ENCODE measurements at places on chromosomes 3 and 15.

GRCh38 chr3:122934251-122934650 lies 93.3 kb downstream of the SEMA5B start:
- no peak for DNase-seq

GRCh38 chr15:79923079-79923514 lies 26.3 kb upstream of the MTHFS start:
- peak; percentile 25 for DNase-seq

- no peak for DNase-seq
Measured at GRCh38 chr3:166285001-166285400, 447.8 kb upstream of the BCHE start.

GRCh38 chr15:34986326-34986725 lies 1.8 kb downstream of the ZNF770 start:
- no peak for DNase-seq

GRCh38 chr15:27869697-27870281 lies 229.3 kb downstream of the OCA2 start:
- DNase-seq = no peak

GRCh38 chr3:45154641-45155147 lies 8.5 kb upstream of the CDCP1 start:
- DNase-seq = peak; percentile 73

DNA sequence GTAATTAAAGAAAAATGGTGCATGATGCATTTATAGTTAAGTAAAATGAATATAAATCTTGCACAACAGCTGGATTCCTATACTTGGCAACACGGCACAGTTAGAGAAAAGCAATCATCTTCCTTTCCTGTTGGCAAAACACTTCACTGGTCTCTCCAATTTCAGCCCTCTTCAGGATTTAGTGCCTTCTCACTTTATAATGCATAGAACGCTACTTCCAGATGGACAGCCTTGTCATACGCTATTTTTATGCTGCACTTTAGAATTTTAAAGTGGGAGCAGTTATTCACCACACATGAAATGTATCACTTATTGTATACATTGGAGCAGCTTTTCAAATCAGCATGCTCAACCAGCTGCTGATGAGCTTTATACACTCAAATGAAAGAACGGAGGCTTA lies 194.4 kb upstream of the GBE1 start:
- DNase-seq = no peak

DNA sequence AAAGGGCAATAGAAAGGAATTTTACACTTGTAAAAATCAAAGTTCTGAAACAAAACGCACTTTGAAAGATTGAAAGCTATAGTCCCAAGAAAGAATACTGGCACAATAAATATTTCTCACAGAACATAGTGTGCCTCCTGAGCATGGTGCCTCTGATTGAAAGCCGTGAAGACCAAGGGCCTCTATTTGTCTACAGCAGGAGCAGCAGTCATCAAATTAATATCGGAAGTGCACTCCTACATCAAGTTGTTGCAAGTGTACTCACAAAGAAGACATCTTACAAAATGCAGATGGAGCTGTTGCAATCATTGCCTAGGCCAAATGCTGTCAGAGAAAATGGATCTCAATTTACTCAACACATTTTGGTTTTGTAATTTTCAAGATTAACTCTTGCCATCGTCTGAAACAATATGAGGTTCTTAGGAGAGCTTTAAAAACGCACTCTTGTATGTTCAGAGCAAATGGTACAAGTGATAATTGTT lies 9.2 kb upstream of the WDR49 start:
- DNase-seq = no peak

- DNase-seq = no peak
Measured at GRCh38 chr15:66171841-66172240, 81.7 kb downstream of the MEGF11 start.

DNA sequence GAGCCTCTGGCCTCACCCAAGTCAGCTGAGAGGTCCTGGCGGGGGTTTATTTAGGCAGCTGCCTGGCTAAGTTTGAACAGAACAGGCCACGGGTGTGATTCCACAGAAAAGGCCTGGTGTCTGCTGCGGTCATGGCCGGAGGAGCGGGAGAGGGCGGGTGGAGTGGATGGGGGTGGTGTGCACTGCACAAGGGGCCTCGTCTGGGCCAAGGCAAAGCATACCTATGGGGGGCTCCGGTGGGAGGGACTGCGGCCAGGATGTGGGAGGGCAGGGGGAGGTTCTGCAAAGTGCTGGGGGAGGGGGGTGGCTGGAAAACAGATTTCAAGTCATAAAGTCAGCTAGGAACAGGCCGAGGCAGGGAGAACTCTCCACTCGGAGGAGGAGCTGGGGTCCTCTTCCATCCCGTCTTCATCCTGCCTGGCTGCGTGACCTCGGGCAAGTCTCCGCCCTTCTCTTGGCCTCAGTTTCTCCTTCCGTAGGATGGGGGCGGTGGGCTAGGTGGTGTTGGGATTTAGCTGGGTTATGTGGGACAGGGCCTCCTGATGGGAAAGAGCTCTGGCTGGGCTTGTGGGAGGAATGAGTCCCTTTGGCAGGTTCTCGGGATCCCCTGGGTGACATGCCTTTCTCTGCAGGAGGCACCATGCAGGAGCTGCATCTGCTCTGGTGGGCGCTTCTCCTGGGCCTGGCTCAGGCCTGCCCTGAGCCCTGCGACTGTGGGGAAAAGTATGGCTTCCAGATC lies 878 bp downstream of the ISLR start:
- no peak for DNase-seq

- DNase-seq = no peak
Measured at GRCh38 chr3:169266351-169266750, 397.2 kb downstream of the MECOM start.

DNA sequence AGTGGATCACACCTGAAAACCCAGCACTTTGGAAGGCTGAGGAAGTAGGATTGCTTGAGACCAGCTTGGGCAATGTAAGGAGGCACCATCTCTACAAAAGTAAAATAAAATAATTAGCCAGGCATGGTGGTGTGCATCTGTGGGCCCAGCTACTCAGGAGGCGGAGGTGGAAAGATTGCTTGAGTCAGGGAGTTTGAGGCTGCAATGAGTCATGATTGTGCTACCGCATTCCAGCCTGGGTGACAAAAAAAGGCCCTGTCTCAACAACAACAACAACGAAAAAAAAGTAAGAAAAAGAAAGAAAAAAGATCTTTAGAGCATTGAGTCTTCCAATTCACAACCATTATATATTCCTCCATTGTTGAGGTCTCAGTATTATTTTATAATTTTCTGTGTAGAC lies 192.4 kb upstream of the DPH6 start:
- DNase-seq = peak; percentile 44

DNA sequence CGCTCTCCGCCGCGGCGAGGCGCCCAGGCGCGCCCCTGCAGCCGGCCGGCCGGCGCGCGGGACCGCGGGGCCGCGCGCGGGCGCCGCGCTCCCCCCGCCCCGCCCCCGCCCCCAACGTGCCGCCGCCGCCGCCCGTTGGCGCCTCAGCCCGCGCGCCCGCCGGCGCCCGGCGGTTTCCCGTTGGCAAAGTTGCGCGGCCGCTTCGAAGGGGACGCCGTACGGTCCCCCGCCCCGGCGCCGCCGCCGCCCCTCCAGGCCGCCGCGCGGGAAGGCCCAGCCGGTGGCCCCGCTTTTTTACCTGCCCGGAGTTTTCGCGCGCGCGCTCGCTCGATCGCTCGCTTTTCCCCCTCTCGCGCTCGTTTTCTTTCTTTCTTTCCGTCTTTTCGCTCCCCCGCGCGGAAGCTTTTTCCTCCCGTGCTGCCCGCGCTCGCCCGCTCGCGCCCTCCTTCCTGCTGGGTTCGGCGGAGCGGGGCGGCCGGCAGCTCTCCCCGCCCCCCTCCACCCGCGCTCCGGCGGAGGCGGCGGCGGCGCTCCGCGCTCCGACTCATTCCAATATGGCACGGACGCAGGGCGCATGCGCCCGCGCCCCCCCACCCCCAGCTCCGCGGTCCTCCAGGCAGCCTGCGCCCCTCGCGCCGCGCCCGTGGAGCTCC lies at the start of gene SFMBT1:
Gene SFMBT1 (minus strand): TSS at position 556 of the 653 bp plus-strand sequence. CDS start 76,945 bp downstream, outside the sequence.
- DNase-seq = no peak

DNA sequence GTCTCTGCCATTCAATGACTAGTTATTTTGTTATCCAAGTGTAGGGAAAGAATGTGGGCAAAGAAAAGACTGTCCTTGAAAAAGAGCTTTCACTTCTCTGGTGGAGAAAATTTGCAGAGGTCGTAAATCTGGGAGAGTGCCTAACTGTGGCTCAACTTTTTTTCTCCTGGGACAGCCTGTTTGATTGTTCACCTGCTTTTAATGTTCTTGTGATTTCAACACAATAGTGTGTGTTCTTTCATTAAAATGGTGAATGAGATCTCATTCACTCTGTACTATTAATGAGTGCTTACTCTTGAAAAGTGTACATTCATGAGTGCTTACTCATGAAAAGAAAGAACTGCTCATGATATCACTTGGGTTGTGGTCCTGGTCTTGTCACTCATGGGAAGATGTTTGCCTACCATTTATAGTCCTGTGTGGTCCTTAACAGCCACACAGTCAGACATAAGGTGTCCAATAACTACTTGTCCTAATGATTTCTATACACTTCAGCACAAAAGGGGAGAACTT lies 567.3 kb downstream of the GRM7 start:
- DNase-seq = no peak

DNA sequence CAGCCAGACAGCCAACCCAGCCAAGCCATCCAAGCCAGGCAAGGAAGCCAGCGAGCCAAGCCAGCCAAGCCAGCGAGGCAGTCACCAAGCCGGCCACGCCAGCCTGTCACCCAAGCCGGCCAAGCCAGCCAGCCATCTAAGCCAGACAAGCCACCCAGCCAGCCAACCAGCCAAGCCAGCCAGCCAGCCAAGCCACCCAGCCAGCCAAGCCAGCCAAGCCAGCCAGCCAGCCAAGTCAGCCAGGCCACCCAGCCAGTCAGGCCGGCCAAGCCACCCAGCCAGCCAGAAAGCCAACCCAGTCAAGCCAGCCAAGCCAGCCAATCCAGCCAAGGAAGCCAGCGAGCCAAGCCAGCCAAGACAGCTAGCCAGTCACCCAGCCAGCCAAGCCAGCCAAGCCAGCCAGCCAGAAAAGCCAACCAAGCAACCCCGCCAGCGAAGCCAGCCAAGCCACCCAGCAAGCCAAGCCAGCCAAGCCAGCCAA lies 201.2 kb downstream of the GOLGA6L6 start:
- peak; percentile 25 for DNase-seq

DNA sequence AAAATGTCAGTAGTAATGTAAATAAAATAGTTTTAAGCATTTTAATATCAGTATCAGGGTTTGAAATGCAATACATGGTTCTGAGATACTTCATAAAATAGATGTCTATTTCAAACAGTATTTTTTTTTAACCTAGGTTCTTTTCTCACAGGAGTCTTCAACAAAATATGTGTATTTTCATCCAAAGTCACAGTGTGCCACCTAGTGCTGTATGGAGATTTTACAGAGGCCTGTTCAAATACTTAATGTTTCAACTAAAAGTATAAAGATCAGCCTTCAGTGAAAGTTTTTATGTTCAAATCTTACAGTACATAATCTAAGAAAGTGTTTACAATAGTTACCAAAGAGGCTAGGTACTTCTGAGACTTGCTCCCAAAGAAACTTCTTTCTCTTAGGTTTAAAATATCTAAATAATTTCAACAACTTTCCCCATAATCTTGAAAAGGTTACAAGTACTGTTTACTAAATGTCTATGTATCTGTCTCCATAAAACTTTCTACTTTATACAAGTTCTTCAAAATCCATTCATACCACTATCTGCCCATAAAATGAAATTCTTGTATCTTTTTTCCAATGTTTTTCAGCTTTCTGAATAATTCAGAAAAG lies 38.3 kb downstream of the SCAPER start:
- peak; percentile 56 for DNase-seq

DNA sequence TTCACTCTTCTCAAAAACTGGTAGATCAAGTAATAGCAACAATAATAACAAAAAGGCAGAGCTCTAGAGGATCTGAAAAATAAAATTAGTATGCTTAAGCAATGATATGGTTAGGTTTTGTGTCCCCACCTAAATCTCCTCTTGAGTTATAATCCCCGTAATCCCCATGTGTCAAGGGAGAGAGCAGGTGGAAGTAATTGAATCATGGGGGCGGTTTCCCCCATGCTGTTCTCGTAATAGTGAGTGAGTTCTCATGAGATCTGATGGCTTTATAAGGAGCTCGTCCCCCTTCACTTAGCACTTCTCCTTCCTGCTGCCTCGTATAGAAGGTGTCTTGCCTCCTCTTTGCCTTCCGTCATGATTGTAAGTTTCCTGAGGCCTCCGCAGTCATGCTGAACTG lies 60.2 kb upstream of the ABHD2 start:
- no peak for DNase-seq

- DNase-seq = no peak
Measured at GRCh38 chr3:71451060-71451459, 132.5 kb downstream of the FOXP1 start.

DNA sequence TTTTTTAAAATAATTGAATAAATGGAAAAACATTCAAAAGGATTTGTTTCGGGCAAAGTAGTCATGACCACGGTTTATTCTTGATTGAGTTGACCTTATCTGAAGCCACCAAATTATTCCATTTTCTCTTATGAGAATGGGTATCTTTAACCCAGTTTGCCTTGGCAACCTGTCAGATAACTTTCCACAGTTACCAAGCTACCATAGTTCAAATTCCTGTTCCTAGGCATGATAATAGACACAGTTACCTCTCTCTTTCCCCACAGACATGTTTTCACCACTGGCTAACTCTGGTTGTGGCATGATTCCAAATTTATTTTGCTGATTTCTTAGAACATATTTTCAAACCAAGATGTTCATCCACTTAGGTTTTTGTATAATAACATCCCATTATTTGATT lies 84.9 kb downstream of the NECTIN3 start:
- no peak for DNase-seq

Measured in HFFc6 (cell line).